Kidney capillary endothelial cell (primary cell): ENCODE measurements at places on chromosomes 7 and 10.
A peak's percentile ranks its signal among the peaks of the same experiment; 100 is the strongest.

DNA sequence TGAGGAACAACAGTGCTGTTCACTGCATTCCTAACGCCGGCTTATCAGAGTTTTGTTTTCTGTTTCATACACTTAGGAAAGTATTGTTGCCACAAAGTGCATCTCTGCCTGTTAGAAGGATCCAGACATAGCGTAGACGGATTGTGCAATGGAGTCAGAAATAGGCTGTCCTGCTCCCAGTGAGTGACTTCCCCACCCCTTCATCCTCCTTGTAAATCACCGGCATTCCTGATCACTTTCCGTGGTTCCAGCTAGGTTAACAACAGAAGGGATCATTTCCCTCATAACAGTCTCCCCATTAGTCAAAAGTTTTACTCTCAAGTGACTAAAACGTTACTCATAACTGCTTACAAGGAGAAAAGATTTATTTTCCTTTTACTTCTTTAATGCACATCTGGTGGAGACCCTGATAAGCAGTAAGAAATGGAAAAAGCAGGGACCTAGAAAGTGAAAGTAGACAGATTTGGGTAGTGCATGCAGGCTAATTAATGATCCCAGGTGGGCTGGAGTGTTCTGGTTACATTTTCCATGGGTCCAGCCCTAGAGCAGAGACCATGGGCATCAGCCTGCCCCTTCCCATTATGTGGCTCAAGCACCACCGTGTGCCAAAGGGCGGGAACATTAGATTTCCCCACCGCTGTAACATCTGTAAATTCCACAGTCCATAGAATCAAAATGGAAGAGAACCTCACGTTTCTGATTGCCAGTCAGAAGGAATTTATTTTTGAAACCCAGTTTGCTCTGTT is 395.1 kb upstream of the GALNT17 start:
- peak; percentile 52 for DNase-seq

DNA sequence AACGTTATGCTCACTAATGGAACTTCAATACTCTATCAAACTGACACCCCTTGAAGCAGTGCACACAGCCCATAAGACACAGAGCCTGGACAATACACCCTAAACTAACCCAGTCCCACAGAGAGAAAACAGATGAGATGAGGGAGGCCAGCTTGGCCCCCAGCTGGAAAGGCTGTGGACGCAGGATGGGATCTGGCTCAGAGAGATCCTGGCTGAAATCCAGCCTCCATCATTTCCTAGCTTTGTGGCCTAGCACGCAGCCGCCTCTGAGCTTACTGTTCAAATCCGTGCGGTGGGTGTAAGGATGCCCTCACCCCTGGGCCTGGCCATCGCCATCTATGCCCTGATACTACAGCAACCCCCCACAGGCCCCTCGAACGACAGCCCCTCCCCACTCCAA is 32.7 kb downstream of the SNX8 start:
- no peak for DNase-seq

GRCh38 chr10:58782876-58783851 is 270.5 kb downstream of the BICC1 start:
- no peak for DNase-seq

- no peak for DNase-seq
Measured at GRCh38 chr10:79457256-79457785, 11.9 kb upstream of the ZCCHC24 start.

DNA sequence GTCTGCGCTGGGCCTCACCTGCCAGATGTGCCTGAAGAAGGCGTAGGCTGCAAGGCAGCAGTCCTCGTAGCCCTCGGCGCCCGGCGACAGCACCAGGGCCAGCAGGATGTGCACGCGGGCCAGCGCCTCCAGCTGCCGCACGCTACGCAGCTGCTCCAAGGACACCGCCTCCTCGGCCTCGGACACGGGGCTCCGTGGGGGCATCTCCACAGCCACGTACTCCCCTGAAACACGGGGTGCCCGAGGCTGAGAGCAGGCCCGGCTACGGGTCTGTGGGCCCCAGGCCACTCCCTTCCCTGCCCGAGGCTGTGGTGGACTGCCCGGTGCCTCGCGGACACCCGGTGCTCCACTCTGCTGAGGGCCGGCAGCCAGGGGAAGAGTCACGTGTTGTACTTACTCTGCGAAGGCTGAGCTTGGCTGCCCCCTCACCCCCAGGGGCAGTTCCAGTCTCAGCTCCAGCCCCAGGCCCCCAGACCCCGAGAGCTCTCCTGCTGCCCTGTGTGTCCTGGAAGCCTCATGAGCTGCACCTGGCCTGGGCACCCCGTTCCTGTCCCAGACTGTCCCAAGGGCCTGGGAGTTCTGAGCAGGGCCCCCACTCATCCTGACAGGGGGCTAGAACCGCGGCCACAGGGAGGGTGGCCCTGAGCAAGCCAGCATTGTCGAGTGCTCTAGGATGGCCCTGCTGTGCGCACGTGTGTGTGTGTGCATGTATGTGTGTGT is 62.8 kb downstream of the CFAP46 start:
- no peak for DNase-seq
